Activated CD8-positive, alpha-beta memory T cell treated with anti-CD3 and anti-CD28 coated beads, Interleukin-2, amount 10 ng/mL, durations not matched to agents 7 days and 5 days (primary cell): ENCODE measurements at places on chromosomes 5 and 9. TPM values are rescaled to one million over a fixed set of nuclear protein-coding genes. Genes with fewer than 3 reads are reported as not detected.

- no peak overlapping the region for H3K4me3 ChIP-seq
- H3K27me3 ChIP-seq, result peaks cover 4% of the 10 kb centered on the region
- no peak for DNase-seq
These were observed 368.4 kb upstream of the ITGA1 start for GRCh38 chr5:52419357-52419756.

The IFNA13 gene
- not detected for total RNA-seq

The BASP1 gene
- total RNA-seq, result 0.75 TPM

GRCh38 chr9:99736291-99736690 lies 85.4 kb upstream of the NR4A3 start:
- H3K4me3 ChIP-seq, result no peak overlapping the region
- H3K36me3 ChIP-seq, result no peaks in the 10 kb centered on the region
- H3K27ac ChIP-seq, result no peak overlapping the region
- peaks cover 14% of the 10 kb centered on the region for H3K27me3 ChIP-seq
- H3K4me1 ChIP-seq, result no peaks in the 10 kb centered on the region

DNA sequence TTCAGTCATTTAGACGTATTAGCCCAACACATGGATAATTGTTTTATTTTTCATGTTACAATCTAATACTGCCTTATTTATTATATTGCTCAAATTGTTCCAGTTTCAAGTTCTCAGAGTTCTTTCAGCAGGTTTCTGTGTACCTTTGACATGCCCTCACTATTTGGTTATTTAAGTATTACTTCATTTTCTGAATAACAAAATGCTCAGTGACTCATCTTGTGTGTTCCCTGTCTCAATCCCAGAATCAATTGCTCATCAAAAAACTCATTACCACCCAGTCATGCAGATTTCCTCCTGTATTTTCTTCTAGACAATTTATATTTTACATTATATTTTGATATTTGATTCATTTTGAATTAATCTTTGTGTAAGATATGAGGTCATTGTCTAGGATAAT lies 562.6 kb downstream of the ANXA1 start:
- no peaks in the 10 kb centered on the region for H3K36me3 ChIP-seq
- DNase-seq, result no peak
- no peak overlapping the region for H3K27ac ChIP-seq
- H3K27me3 ChIP-seq, result no peaks in the 10 kb centered on the region
- no peaks in the 10 kb centered on the region for H3K4me1 ChIP-seq

The PLEKHG4B gene
- total RNA-seq, result not detected

- peaks cover 2% of the 10 kb centered on the region for H3K36me3 ChIP-seq
- H3K4me1 ChIP-seq, result peaks cover 18% of the 10 kb centered on the region
- no peak overlapping the region for H3K27ac ChIP-seq
- DNase-seq, result no peak
- H3K4me3 ChIP-seq, result peak overlapping the region; percentile 80
These were observed 158.9 kb downstream of the RMI1 start for GRCh38 chr9:84139296-84140070.

The CD274 gene
- total RNA-seq, result 10.4 TPM

The FCN1 gene
- not detected for total RNA-seq

The IL33 gene
- total RNA-seq, result not detected

GRCh38 chr5:175609526-175609925 lies 48.3 kb upstream of the HRH2 start:
- peaks cover 2% of the 10 kb centered on the region for H3K4me1 ChIP-seq
- no peak overlapping the region for H3K4me3 ChIP-seq
- no peak overlapping the region for H3K27ac ChIP-seq
- peaks cover 45% of the 10 kb centered on the region for H3K27me3 ChIP-seq
- H3K36me3 ChIP-seq, result peaks cover 2% of the 10 kb centered on the region
- no peak for DNase-seq

The PCDHGB1 gene
- total RNA-seq, result not detected

DNA sequence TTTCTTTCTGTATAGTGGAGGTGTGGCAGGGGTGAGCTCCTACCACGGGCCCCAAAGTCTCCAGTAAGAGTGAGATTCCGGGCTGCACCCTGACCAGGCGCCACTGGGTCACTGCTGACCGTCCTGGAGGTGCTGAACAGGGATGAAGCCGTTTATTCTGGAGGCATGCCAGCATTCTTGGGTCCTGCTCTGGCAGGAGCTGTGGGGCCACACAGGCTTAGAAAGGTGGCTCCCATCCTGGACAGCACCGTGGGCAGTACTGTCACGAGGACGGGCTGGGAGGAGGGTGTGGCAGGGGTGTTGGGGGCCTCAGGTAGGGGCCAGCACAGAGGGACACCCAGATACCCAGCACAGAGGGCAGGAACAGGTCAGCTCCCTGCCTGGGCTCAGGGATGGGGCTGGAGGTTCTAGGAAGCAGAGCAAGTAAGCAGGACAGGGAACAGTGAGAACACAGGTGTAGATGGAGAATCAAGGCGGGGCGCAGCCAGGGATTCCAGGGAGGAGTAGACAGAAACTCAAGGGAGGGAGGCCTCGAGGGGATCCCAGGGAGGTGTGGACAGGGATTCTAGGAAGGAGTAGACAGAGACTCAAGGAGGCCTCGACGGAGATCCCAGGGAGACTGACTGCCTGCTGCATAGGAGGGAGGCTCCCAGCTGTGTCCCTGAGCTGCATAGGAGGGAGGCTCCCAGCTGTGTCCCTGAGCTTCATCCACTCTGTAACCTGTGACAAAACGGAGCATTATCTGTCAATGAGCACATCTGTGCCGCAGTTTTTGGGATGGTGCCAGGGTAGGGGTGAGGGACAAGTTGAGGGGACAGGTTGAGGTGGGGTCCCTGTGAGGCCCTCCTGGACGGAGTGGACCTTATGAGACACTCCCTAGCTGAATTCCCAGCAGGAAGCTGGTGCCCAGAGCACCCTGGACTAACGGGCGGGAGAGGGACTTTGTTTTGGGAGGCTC lies 1.1 kb upstream of the PLEKHG4B start:
- peaks cover 66% of the 10 kb centered on the region for H3K27me3 ChIP-seq
- no peak for DNase-seq
- no peak overlapping the region for H3K4me3 ChIP-seq
- no peak overlapping the region for H3K27ac ChIP-seq
- no peaks in the 10 kb centered on the region for H3K4me1 ChIP-seq

DNA sequence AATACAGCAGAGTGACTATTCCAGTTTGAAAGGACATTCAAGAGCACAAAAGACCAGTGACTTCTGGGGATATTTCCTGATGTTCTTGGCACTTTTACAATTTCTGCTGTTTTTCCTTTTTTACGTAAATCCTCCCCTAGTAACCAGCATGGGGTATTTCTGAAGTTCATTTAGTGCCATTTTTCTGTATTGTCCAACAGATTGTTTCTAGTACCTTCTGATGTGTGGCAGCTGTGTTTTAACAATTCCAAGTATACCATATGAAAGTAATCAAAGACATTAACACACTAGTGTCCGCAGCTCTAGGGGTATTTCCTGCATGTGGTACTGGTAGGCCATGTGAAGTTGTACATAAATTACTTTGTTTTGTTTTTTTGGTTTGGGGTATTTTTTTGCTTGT lies 53.0 kb upstream of the SMARCA2 start:
- no peak for DNase-seq
- no peaks in the 10 kb centered on the region for H3K36me3 ChIP-seq
- H3K4me1 ChIP-seq, result no peaks in the 10 kb centered on the region
- no peak overlapping the region for H3K27ac ChIP-seq
- peaks cover 17% of the 10 kb centered on the region for H3K27me3 ChIP-seq

GRCh38 chr5:154626876-154627557 lies 128.2 kb upstream of the LARP1 start:
- H3K27me3 ChIP-seq, result peaks cover 2% of the 10 kb centered on the region
- H3K27ac ChIP-seq, result no peak overlapping the region
- DNase-seq, result no peak

The SPINK7 gene
- not detected for total RNA-seq

DNA sequence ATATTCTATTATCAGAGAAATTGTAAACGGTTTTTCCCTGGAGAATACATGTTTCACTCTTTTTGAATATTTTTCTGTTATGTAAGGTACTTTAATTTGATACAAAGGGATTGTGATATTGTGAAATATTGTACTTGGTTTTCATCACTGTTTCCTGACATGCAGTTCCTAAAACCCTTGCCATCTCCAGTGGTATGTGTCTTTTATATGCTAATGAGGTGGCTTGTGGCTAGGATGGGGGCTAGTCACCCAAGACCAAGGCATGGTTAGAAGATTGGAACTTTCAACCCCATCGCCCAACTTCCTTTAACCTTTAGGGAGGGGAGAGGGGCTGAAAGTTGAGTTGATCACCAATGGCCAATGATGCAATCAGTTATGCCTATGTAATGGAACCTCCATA lies 160.6 kb downstream of the TAF11L14 start:
- no peaks in the 10 kb centered on the region for H3K27me3 ChIP-seq
- no peaks in the 10 kb centered on the region for H3K4me1 ChIP-seq
- DNase-seq, result no peak
- H3K36me3 ChIP-seq, result no peaks in the 10 kb centered on the region
- H3K27ac ChIP-seq, result no peak overlapping the region

- no peak overlapping the region for H3K27ac ChIP-seq
- DNase-seq, result no peak
- H3K4me3 ChIP-seq, result no peak overlapping the region
- H3K27me3 ChIP-seq, result peaks cover 14% of the 10 kb centered on the region
- peaks cover 22% of the 10 kb centered on the region for H3K4me1 ChIP-seq
These were observed 162.0 kb upstream of the DMRT1 start for GRCh38 chr9:679462-679861.
